ENCODE measurements at places on chromosomes 5 and 9.

- no peak for DNase-seq
Observed at GRCh38 chr9:8643464-8643863, 843.9 kb upstream of the DMAC1 start.

- no peak for DNase-seq
Observed at GRCh38 chr5:143304836-143305475, 98.5 kb downstream of the NR3C1 start.

DNA sequence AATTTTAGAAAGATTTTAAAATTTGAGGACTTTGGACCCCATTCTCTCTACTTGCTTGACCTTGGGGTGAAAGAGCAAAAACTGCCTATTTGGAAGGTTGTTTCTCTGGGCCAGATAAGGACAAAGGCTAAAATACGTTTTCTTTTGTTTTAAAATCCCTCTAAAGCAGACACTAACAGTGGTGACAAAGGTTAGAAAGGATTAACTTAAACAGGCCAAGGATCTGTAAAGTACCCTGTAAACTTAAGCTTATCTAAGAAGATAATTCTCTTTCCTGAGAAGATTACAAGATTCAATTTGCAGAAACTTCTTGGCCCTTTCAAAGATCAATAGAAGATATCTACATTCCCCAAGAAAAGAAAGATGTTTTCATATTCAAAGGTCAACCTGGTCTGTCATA lies 12.1 kb downstream of the TRPM6 start:
- DNase-seq = no peak

DNA sequence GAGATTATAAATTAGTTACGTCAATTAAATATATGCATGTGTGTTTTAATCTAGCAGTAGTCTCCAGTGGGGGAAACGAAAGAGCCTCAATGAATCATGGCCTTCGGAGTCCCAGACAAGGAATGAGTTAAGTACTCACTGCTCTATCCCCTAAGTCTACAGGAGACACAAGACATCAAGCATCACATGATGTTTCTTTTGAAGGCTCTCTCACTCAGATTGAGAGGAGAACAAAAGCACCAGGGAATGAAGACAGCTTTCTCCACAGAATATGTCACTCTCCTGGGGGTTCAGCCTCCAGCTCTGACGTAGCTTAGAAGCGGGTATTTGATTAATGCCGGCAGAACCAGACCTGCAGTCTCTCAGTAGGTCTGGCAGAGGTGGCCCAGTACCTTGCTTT lies 381.4 kb downstream of the ACTL7B start:
- no peak for DNase-seq

DNA sequence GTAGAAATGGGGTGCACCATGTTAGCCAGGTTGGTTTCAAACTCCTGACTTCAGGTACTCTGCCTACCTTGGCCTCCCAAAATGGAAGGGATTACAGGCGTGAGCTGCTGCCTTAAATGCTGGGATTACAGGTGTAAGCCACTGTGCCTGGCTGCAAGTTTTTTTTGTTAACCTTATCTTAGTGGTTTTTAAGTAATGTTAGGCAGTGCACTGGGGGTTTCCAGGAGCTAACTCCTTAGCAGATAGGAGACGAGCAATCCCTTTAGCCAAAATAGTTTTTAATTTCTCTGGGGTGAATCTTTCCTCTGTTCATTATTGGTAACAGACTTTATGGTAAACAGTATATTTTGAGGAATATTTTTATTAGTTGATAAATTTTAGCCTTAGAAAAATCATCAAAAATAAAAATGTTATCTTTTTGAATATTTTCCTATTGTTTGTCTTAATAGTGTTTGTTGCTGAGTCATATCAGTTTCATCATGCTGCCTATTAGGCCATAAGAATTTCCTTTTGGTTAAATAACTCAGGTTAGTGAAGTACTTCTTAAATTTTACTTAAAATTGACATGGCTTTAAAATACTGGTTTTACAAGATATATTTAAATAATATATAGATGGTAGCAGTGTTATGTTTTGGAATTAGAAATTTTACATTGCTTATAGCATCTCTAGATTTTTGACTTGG lies 37.9 kb downstream of the LMNB1 start:
- DNase-seq = no peak

DNA sequence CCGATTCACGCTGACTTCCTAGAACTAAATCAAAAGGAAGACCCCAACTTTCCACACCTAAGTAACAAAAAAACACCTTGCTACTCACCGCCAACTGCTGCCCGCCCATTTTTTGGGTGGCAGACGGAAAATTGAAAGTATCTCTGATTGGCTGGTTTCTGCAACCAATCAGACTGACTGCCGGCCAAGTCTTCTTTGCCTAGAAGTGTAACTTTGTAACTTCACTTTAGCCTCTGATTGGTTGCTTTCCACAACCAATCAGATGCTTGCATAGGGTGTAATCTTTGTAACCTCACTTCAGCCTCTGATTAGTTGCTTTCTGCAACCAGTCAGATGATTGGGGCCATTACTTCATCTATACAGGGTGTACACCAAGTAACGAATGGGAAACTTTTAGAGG lies 42.6 kb upstream of the ANKH start:
- DNase-seq = no peak

Measured in activated CD8-positive, alpha-beta memory T cell treated with anti-CD3 and anti-CD28 coated beads, Interleukin-2, amount 50 U/mL, for 48 hours (primary cell).